Activated CD8-positive, alpha-beta T cell treated with anti-CD3 and anti-CD28 coated beads, Interleukin-2, amount 10 ng/mL, durations not matched to agents 7 days and 5 days (primary cell): ENCODE measurements at places on chromosomes 11 and 22.

- DNase-seq, result no peak
Measured at GRCh38 chr11:71566081-71566620, 788 bp downstream of the KRTAP5-10 start.

GRCh38 chr22:30947173-30947815 lies 21.3 kb downstream of the MORC2 start:
- DNase-seq, result no peak

DNA sequence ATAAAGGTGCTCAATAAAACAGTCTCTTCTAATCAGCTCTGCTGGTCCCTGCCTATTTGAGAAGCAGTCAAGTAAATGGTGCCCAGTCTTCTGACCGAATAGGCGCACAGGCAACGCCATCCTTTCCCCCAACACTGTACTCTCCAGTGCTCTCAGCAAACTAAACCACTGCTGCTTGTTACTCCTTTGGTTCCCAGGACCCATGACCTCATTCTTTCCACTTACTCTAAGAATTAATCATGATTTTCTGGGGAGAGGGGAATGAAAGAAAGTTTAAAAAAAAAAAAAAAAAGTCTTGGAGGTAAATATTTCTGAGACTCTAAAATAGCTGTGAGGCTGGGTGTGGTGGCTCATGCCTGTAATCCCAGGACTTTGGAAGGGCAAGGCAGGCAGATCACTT lies 63.7 kb downstream of the SGSM3 start:
- no peak for DNase-seq

- DNase-seq, result no peak
Measured at GRCh38 chr22:26525946-26526564, 13.8 kb upstream of the TFIP11 start.

DNA sequence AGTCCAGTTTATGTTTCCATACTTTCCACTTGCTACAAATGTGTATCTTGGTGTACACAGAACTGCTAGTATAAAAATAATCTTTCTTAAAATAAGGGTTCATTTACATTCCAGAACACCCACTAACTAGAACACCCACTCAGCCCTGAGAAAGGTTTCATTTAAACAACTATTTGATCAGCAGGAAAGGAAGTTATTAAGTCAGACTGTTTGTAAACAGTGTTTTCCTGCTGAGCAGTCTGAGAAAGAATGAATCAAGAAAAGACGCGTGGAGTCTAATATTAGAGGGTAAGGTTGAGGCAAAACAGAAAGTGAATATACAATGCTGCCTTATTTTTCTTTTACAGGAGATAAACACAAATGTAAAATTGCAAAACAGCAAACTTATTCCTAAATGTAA lies 32.7 kb downstream of the NARS2 start:
- no peak for DNase-seq

- peak; percentile 25 for DNase-seq
Measured at GRCh38 chr11:31240340-31240904, 129.1 kb downstream of the DCDC1 start.

GRCh38 chr11:47611348-47611794 lies 17.2 kb upstream of the C1QTNF4 start:
- DNase-seq, result no peak

- no peak for DNase-seq
Measured at GRCh38 chr11:58880166-58880565, 35.7 kb upstream of the GLYATL2 start.

- DNase-seq, result peak; percentile 80
Measured at GRCh38 chr11:20127671-20128527, 32.4 kb downstream of the DBX1 start.

DNA sequence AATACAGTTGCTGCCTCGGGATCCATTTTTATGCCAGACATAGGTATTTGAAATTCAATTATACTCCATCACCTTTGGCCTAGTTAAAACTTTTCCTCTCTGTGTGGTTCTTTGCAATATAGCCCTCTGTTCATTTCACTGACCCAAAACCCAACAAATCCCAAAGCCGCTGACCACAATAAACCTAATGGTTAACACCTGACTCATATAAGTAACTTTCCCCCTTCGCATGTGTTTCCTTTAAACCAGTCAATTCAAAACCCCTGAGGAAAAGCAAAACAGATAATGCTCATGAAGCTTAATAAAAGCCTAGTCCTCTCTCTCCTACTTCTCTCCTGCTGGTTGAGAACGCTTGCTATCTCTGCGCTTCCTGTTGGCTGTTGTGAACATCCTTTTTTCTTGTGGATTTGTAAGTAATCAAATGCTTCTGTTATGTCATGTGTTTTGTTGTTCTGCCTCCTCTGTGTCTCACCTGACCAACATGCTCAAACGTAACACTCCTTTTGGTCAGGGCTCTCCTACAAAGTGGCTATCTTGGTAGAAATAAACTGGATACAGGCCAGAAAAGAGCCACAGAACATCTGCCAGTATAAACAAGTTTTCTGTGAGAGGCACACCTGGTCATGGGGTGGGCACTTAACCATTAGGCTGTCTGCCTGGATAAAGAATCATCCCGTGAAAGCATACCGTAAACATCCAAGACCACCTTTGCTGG lies 652.6 kb downstream of the METTL15 start:
- DNase-seq, result no peak

- no peak for DNase-seq
Measured at GRCh38 chr11:69105461-69106030, 50.2 kb upstream of the SMIM38 start.

DNA sequence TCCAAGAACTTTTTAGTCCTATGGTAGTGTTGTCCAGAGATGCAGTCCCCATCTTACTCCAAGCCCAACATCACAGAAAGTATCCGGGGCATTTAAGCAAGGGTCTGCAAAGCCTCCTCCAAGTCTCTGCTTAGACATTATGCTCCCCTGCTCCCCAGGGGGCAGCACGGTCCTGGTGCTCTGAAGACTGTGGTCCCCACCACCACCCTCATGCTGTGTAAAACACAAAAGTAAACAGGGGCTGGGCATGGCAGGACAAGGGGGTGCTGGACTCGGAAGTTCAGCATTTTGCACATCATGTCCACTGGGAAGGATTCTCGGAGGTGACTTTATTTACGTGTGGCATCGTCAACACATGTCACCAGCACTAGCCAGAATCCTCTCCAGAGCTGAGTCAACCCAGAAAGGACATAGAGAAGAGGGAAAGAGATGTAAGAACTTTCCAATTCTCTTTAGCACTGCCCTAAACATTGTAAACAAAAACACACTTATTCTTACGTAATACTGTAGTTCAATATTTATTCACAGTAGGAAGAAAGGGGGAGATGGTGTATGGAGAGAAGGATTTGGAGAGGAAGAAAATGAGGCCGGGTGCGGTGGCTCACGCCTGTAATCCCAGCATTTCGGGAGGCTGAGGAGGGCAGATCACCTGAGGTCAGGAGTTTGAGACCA lies 37.7 kb downstream of the TCIRG1 start:
- DNase-seq, result no peak

DNA sequence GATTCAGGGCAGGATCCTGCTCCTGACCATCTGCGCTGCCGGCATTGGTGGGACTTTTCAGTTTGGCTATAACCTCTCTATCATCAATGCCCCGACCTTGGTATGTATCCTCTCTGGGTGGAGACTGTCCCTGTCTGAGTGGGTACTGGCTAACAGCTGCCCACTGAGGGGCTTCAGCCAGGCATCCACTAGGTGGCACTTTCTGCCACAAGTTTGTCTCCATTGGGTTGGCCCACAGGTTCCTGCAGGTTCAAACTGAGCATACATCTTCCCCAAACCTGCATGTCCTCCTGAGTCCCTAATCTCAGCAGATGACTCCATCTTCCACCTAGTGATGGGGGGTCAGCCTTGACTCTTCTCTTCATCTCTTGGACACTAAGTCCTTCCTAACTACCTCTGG lies 4.4 kb downstream of the SLC2A11 start:
- DNase-seq, result peak; percentile 69

- DNase-seq, result no peak
Measured at GRCh38 chr11:23519194-23519593, 658.9 kb upstream of the CCDC179 start.

DNA sequence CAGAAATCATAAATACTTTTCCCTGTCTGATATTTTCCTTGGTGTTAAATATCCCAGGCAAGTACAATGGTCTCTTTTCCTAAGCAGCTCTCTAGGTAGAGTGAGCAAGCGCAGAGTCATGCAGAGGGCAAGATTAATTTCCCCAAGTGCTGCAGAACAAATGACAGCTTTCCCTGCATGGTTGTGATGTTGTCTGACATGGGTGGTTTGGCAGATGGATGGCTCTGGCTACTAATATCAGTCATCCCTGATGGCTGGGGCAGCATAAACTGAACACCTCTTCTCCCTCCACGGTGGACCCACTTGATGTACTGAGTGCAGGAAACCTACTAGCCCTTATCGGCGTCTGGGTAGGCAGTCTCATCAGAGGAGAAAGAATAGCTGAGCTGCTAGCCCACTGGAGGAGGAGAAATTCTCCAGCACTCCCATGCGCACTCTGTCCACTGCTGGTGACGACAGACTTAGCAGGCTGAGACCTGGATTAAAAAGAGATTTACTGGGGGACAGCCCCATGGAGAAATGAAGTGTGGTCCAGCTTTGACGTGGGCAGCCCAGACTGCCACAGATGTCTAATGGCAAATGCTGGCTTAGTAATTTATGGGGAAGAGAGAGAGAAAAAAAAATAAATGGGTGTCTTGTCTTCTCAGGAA lies 202.9 kb downstream of the DBX1 start:
- DNase-seq, result no peak

GRCh38 chr11:34558673-34559072 lies 45.1 kb upstream of the ELF5 start:
- no peak for DNase-seq

DNA sequence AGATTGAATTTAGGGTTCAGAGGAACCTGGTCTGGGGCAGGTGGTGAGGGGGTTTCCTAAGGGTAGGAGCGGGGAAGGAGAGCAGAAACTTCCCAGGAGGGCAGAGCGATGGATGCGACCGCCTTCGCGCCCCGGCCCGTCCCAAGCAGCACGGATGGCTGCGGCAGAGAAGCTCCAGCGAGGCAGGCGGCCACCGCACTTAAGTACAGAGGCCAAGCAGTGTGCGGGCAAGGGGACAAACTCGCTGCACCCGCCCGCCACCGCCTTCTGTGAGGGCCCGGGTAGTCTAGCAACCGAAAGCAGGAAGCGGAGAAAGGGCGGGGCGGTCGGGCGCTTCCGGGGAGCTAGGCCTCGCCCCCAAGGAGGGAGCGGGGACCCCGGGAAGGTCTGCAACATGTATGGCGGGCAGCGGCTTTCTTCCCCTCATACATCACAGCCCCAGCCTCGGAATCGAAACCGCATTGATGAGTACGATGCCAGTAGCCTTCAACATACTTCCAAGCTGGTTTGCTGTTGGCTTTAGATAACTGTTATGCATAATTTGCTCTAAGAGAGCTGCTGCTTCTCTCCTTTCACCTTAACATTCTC lies at the start of gene AGBL2:
AGBL2 (minus strand) TSS at position 288 of the 588 bp plus-strand sequence. CDS start 719 bp downstream, outside the sequence.
- DNase-seq, result peak; percentile 93

DNA sequence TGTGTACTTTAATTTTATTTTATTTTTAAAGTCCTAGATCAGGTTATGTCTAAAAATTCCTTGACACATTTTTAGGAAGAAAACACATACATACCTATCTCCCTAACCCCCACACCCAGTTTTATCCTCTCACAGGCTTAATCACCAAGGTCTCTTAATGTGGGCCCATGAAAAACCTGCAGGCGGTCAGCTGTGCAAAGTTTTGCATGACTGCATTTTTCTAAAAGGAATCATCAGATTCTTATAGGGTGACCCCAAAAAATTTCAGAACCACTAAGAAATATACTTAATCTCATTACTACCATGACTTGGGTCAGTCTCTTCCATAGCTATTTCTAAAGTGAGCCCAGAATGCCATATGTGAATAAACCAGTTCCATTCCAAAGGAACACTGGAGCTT lies 19.8 kb downstream of the SAA1 start:
- DNase-seq, result no peak

GRCh38 chr11:86978756-86979608 lies 23.8 kb upstream of the FZD4 start:
- DNase-seq, result peak; percentile 28

DNA sequence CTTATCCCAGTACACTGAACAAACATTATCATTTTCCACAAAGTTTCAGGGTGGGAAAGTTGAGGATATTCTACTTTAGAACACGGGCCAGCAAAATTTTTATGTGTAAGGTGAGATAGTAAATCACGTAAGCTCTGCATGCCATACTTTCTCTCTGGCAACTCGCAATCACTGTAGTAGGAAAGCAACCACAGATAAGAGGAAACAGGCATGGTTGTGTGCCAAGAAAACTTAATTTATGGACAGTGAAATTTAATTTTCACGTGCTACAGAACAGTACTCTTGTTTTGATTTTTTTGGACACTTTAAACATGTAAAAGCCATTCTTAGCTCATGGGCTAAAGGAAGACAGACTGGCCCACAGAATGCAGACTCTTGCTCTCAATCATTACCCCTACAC lies 82.5 kb downstream of the LARGE1 start:
- DNase-seq, result no peak

- DNase-seq, result no peak
Measured at GRCh38 chr11:110470716-110471115, 41.0 kb downstream of the FDX1 start.

- no peak for DNase-seq
Measured at GRCh38 chr11:8477680-8478079, 116.3 kb downstream of the STK33 start.

GRCh38 chr11:88531831-88532230 lies 194.3 kb upstream of the CTSC start:
- no peak for DNase-seq

DNA sequence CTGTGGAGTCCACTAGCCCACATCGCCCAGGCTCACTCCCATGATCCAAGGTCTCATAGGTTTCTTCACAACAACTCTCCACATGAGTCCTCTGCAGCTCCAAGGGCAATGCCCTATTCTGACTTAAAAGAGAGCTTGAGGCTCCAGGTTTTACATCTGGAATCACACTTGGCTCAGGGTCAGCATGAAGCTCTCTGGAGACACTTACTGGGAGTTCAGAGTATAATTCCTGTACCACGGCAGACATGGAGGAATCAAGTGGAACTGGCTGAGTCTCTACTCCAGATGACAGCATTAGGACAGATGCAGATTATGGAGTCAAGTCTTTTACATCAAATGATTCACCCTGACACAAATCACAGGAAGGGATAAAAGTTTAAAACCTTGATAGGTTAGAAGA lies 11.4 kb downstream of the PRR14L start:
- no peak for DNase-seq

GRCh38 chr11:111635706-111636045 lies 33.4 kb downstream of the SIK2 start:
- DNase-seq, result no peak

GRCh38 chr11:15412054-15412453 lies 297.3 kb downstream of the INSC start:
- no peak for DNase-seq

- no peak for DNase-seq
Measured at GRCh38 chr11:95727620-95728019, 62.0 kb downstream of the FAM76B start.
